ENCODE measurements at places on chromosomes 13 and 19.
A peak's percentile ranks its signal among the peaks of the same experiment; 100 is the strongest.

DNA sequence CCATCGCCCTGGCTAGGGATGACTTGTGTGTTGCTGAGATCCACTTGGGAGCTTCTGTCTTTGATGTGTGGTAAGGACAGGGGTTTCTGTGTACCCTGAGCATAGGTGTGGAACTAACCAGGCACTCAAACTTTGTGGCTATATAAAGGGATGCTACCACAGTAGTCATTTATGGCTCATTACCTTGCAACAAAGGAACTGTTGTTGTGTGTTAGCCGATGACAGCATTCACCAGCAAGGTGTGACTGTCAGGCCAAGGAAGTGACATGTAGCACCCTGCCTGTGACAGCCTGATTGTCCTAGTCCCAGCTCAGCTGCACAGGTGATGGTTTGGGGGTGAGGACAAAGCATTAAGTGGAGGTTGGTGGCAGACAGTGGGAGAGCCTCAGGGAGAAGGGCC lies 73.6 kb downstream of the COG3 start:
- no peak for DNase-seq

- DNase-seq, result no peak
Measured at GRCh38 chr13:26663791-26664190, 96.8 kb downstream of the GPR12 start.

- DNase-seq, result no peak
Measured at GRCh38 chr13:51596541-51596940, 12.3 kb downstream of the WDFY2 start.

- no peak for DNase-seq
Measured at GRCh38 chr13:107322228-107322627, 754.3 kb upstream of the ARGLU1 start.

DNA sequence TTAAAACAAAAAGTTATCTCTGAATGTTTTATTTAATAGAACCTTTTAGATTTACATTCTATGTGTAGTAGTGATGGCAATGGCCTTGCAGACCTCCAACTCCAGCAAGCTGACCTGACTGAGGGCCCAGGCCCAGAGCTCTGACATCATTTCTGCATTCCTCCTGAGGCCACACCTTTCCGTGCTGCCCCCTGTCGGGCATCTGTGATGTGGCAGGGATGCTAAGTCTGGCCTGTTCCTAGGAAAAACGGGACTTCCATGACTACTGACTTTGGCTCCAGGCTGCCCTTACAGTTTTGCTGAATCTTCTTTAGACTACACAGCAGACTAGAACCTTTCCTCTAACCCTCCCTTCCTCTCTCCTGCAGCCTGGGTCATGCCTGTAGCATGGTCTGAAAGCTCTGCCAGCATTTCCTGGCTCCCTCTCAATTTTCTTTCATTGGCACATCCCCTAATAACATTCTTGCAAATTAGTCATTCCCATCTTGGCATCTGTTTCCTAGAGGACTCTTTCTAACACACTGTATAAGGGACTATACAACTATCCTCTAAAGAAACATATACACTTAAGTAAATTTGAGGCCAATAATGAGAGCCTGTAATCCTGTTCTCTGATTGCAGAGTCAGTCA lies 249.1 kb downstream of the GPC5 start:
- peak; percentile 7 for DNase-seq

- no peak for DNase-seq
Measured at GRCh38 chr19:10651851-10652250, 2.3 kb upstream of the ILF3 start.

- DNase-seq, result no peak
Measured at GRCh38 chr19:41484822-41485221, 41.9 kb downstream of the ERICH4 start.

DNA sequence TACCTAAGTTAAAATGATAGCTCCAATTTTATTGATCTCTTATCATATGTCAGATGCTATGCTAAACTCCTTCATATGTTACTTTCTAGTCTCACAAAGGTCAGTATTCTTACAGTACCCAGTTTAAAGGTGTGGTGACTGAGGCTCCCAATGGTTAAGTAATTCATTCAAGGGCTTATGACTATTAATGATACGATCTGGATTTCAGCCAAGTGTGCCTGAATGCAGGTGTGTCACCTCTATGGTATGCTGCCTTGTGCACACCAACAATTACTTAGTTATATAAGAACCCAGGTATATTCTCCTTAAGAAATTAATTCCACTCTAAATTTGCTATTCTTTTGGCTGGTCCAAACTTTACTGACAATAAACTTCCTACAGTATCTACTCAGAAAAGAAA lies 84.6 kb upstream of the TRPC4 start:
- no peak for DNase-seq

- DNase-seq, result peak; percentile 51
Measured at GRCh38 chr19:41409288-41409687, 11.7 kb downstream of the BCKDHA start.

DNA sequence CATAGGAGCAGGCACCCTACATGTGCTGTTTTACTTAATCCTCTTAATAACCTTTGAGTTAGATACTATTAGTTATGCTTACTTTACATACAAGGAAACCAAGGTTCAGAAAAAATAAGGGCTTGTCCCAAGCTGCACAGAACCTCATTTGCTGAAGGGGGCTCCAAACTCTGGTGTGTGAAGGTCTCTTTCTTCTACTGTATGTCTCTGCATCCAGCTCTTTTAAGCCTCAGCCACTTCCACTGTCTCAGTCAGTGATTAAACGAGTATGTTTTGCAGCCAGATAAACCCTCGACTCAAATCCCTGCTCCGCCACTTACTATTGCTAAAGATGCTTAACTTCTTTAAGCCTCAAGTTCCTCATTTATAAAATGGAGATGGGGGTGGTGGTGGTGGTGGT lies 112.4 kb upstream of the WASF3 start:
- DNase-seq, result no peak

DNA sequence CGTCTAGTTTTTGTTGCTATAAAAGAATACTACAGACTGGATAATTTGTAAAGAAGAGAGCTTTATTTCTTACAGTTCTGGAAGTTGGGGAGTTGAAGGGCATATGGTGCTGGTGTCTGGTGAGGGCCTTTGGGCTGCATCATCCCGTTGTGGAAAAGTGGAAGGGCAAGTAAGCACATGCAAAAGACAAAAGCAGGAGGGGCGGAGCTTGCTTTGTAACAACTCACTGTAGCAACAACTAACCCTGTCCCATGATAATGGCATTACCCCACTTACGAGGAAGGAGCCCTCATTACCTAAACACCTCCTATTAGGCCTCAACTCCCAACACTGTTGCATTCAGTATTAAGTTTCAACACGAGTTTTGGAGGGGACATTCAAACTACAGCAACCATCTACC lies 7.2 kb upstream of the DNAJC15 start:
- no peak for DNase-seq

GRCh38 chr19:34678085-34678412 lies 571 bp downstream of the ZNF302 start:
- no peak for DNase-seq

DNA sequence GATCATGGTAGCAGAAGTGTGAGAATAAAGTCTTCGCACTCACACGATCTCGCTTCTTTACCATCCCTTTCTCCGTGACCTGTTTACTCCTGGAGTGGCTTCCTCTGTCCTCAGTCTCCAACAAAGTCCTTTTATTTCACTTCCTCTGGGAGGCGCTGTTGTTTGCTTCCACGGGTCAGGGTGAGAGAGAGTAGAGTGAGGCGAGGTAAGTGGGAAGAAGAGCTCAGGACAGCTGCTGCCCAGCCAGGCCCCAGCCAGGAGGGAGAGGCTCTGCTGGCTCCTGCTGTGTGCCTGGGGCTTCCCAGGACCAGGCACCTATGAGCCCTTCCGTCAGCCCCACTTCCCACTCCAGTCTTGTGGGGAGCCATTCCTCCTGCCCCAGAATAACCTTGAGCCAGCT lies 242.1 kb downstream of the FGF9 start:
- DNase-seq, result no peak

GRCh38 chr13:26007261-26008125 lies 44.3 kb downstream of the SHISA2 start:
- no peak for DNase-seq

DNA sequence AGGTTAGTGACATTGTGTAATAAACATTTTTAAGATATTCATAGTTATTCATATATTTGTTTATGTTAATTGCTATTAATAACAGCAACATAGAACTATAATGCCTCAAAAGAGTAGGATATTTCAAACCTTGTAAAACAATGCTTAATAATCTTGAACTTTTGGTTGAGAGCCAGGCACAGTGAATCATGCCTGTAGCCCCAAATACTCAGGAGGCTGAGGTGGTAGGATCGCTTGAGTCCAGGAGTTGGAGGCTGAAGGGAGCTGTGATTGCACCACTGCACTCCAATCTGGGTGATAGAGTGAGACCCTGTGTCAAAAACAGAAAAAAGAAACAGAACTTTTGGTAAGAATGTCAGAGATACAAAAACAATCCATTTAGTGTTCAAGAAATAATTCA lies 213.9 kb upstream of the SLITRK1 start:
- peak; percentile 53 for DNase-seq

- DNase-seq, result no peak
Measured at GRCh38 chr19:14114439-14114838, 3.1 kb downstream of the PRKACA start.

DNA sequence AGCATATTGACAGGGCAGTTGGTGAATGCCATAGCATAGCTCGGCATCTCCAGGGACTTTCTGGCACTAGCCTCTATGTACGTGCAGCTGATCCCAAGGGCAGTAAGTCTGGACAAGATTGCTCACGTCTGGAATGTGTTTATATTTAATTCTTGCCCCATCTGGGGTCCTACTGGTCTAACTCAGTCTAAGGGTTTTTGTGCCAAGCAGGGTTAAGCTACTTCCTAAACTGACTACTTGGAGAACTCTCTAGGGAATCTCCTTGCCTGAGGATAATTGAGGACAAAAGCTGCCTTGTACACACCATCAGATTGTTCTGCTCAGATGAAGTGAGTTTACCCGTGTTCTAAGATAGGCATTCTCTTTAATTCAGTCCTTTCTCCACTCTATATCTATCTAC lies 358.1 kb downstream of the MYO16 start:
- peak; percentile 7 for DNase-seq

GRCh38 chr19:15564534-15565168 lies 50.4 kb upstream of the CYP4F8 start:
- DNase-seq, result no peak

DNA sequence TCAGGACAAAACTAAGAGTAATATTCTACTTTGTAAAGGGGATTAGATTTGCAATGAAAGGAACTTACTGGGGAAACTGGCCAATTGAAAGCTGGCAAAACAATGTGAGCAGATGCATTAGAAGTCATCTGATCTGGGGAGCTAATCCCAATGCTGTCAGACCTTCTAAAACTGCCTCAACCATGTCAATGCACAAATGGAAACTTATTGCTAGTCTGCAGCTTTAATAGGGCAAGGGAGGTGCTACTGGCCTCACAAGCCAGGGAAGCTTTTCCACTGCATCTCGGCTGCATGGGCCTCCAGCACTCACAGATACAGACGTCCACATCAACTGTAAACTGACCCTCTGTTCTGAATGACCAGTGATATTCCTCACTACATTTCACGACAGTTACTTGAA lies 154.2 kb downstream of the LHFPL6 start:
- DNase-seq, result no peak

GRCh38 chr19:3975637-3976087 lies 4.8 kb upstream of the DAPK3 start:
- no peak for DNase-seq

DNA sequence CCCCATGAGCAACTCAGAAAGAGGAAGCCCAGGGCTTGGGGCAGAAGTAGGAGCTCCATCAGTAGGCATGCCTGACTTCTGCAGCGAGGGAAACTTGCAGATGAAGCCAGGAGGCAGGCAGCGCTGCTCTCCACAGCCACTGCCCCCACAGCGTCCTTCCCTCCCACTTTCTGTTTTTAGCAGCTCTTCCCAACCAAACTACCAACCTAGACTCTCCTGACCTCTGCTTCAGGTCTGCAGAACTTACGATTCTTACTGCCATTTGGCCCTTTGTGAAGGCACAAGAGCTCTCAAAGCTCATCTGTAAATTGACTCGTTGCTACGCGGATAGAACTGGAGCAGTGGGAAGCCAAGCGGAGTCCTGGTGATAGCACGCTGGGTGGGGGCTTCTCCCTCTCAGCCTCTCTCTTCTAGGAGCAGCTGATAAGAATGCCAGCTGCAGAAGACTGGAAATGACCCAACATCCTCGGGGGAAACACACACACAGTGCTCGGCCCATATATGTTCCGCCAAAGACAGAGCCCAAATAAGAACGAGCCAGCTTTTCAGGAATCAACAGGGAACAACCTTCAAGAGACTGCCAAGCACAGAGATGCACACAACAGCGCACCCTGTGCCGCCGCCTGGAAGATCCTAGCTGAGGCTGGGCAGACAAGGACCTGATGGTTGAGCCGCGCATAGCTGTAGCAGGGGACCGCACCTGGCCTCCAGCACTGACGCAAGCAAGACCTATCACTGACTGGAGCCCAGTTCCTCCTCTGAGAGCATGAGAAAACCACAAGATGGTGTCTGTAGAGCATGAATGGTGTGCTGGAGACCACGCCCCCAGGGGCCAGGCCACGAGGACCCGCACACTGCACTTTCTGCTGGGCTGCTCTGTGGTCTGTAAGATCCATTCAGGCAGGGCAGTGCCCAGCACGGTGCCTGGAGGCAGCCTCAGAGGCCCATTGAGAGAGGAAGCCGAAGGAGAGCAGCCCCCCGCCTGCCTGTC lies 15.9 kb upstream of the SLC35E1 start:
- DNase-seq, result peak; percentile 39

DNA sequence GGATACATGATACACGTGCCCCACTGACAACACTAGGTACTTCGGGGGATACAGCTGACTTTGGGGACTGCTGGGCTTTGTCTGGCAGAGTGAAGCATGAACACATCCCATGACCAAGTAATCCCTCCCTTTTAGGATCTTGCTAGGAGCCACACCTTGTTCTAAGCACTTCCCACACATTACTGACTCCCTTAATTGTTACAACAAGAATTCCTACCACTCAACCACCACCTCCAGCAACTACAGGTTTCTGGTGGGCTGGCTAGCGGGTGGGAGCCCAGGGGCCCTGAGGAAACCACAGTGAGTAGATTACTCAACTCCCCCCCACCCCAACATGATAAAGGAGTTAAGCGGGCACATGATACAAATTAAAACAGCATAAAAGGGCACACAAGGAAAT lies 7.2 kb upstream of the SLC35E1 start:
- DNase-seq, result no peak

GRCh38 chr13:98795220-98795619 lies 42.7 kb upstream of the SLC15A1 start:
- DNase-seq, result no peak

DNA sequence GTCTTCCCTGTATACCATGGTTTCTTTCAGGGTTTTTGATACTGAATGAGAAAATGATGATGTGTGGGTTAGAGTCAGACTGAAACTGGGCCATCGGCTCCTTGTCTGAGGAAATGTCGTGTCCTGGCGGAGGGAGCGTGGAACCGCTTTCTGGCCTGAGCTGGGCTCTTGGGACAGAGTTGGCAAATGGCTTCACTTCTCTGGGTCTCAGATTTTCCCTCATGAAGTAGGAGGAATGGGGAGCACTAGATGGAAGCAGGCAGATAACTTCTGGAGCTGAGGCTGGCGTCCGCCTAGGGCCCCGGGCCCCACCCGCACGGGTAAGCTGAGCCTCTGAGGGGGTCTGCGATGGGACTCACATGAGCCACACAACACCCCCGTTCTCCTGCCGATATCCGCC lies 133.3 kb upstream of the WASF3 start:
- DNase-seq, result no peak

All from fibroblast of pulmonary artery (primary cell).